ENCODE measurements at places on chromosomes 6 and 20.
A peak's percentile ranks its signal among the peaks of the same experiment; 100 is the strongest.

GRCh38 chr6:21189759-21190158 lies 403.8 kb upstream of the SOX4 start:
- no peak for DNase-seq

- no peak for DNase-seq
These were observed 79.0 kb upstream of the SPACA1 start for GRCh38 chr6:87968435-87969278.

DNA sequence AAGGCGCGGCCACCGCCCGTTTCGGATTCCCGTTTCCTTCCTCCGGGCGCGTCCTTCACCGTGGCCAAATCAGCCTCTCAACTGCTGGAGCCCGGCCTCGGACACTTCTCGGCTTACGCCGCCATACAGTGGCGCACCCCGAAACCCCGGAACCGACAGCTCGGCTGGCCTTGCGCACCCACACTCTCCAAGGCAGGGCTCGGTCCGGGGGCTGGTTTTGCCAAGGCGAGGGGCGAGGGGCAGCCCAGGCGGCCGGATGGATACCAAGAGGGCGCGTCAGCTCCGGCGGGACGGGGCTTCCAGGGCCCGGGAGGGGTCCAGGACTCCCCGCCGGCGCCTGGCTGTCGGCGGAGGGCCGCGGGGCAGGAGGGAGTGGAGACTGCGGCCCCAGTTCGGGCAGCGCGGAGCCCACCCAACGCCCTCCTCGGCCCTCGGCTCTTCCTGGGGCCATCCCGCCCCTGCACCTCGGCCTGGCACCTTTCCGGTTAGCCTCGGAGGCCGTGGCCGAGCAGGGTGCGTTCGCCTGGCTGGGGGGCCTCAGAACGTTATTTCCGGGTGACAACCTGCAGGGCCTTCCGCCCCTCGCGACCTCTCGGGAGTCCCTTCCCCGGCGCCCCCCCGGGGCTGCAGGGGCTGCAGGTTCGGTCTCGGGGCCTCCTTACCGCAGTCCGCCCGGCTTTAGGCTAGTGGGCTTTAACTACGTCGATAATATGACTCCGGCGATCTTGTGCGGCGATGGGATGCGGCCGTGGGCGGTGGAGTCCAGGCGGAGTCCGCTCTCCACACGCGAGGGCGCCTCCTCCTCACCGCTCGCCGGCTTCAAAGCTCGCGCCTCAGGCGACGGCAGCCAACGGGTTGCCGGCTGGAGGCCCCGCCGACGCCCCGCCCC lies 697 bp upstream of the CEP43 start:
- DNase-seq: no peak

GRCh38 chr20:54416770-54417169 lies 58.6 kb upstream of the DOK5 start:
- DNase-seq: no peak

DNA sequence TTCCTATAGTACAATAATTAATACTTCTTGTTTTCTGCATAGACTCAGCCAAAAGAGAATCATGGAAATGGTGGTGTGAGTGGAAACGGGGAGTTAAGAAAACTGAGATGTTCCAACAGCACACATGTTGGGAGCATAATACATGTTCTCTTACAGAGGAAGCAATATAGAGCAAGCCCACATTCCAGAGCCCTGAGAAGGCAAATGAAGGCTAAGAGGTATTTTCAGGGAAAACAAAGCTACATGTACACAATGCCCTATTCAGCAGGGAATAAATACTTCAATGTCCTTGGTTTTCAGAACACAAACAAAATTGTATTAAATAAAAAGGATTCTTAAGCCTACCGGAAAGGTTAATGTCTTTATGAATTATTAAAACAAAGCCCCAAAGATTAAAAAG lies 35.1 kb upstream of the SMIM8 start:
- DNase-seq: no peak

GRCh38 chr20:14418376-14418775 lies 81.0 kb upstream of the FLRT3 start:
- DNase-seq: no peak

- DNase-seq: no peak
These were observed 1017.3 kb downstream of the KIF16B start for GRCh38 chr20:15555913-15556312.

DNA sequence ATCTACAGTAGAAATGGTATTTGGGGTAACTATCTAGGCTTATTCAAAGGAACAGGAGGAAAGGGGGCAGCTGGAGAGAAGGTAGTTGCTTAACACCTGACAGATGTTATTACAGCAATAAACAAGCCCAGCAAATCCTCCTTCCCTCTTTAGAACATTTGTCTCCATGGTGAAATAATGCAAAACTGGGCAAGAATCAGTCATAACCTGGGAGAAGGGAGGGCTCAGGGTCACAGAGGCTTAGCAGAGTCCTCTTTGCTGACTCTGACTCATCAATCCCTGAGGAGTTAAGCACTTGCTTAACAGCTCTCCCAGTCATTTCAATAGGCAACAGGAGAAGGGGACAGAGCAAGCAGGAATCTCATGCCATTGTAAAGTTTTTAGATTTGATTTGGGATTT lies 230.3 kb downstream of the IBTK start:
- DNase-seq: no peak

- DNase-seq: peak; percentile 75
These were observed at the start of gene GGT7 for GRCh38 chr20:34872622-34873224. Gene GGT7, minus strand, starts transcription at chr20:34872856. Its CDS starts 41 bp downstream, at chr20:34872815.

DNA sequence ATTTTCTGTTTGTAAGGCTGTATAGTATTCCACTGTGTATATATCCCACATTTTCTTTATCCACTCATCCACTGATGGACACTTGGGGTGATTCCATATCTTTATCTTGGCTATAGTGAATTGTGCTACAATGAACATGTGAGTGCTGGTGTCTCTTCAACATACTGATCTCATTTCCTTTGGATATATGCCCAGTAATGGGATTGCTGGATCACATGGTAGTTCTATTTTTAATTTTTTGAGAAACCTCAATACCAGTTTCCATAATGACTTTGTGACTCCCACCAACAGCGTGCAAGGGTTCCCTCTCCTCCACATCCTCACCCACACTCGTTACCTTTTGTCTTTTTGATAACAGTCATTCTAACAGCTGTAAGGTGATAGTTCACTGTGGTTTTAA lies 166.0 kb downstream of the ARHGAP18 start:
- no peak for DNase-seq

DNA sequence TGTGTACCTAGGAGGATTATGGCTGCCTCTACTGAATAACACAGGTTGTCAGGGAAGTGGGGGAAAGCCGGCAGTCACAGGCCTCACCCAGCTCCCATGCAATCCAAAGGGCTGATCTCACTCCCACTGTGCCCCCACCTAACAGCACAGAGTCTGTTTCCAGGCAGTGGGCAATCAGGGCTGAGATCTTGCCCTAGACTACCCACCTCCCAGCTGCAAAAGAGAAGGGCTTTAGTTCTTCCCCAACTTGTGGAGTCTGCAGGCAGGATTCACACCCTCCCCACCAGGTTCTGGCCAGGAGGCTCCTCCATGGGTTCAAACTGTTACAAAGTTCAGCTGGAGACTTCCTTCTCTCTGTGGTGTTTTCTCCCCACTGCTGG lies 66.0 kb upstream of the OLIG3 start:
- DNase-seq: no peak

DNA sequence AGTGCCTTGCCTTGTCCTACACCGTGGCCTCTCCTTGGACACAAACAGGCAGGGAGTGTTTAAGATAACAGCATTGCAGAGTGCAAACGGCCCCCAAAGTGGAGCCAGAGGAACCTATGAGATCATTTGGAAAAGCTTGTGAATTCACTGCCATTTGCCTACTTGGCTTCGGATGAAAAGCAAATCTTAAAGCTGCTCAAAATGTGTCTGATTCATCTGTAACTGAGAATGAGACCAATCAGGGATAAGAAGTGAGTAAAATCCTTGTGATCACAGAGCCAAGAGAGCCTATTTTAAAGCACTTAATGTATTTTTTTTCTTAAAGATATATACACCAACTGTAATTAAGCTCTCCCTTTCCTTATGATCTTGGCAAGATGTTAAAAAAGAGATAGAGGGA lies 65.7 kb upstream of the BACH2 start:
- DNase-seq: no peak

- no peak for DNase-seq
These were observed 548 bp downstream of the PERP start for GRCh38 chr6:138106665-138107077.

GRCh38 chr6:139533573-139534471 lies 159.4 kb upstream of the CITED2 start:
- DNase-seq: no peak

DNA sequence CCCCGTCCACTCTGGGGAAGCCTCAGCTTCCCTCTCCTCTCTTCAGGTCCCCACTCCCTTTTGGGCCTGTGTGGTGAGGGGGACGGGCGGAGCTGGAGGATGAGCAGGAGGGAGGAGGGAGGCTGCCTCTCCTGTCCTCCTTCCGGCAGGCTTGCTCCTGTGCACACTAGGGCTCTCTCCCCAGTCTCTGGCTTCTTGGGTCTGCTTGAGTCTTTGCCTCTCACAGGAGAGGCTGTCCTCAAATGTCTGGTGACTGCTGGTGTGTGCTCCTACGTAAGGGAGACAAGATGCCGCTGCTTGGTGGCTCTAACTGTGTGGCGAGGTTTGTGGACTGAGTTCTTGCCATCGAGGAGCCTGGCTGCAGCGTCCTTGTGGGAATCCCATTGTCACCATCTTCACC lies 8.8 kb upstream of the SMOC2 start:
- no peak for DNase-seq

GRCh38 chr20:47041396-47041899 lies 146.8 kb downstream of the EYA2 start:
- DNase-seq: no peak

GRCh38 chr6:103000688-103001087 lies 1607.2 kb downstream of the GRIK2 start:
- no peak for DNase-seq

DNA sequence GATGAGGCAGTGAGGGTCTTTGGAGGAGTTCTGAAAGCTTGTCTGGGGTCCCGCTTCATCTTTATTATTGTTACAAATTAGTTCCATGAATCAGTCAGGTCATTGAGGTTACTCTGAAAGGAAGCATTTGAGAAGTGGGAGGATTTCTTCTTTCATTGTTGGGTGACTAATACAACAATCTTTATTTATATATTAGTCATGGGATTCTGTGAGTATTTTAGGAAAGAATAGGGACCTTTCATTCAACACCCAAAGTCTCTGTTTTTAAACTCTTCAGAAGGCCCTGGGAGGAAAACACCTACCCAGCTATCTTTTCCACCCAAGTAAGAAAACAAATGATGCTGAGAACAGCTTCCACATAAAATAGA lies 98.3 kb downstream of the SOD2 start:
- no peak for DNase-seq

- no peak for DNase-seq
These were observed 489.7 kb downstream of the QKI start for GRCh38 chr6:163904186-163904585.

- no peak for DNase-seq
These were observed 33.6 kb upstream of the ASF1A start for GRCh38 chr6:118860363-118860762.

- DNase-seq: no peak
These were observed 282.6 kb upstream of the EYS start for GRCh38 chr6:65989676-65990075.

DNA sequence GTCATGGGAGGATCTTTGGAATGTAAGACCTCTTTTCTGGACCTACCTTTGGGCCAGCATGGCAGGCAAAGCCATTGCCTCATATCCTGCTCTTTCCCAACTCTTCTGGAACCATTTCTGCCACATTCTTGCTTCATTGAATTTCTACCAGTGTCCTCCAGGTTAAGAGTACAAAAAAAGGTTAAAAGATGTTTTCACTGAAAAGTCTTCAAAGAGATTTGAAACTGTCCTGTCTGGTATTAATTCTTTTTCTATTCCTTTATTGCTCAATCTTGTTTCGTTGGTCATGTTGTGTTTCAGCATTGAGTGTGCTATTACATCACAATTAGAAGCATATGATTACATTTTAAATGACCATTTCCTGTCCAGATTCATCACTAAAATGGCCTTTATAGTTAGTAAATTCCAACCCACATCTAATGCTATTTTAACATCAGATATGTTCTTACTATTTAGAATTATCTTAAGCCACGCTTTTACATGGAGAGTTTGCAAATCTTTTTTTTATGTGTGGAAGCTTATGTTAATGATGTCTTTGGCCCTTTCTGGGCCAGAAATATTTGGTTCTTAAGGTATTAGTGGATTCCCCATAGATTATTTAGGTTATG lies 450.9 kb downstream of the GJA1 start:
- DNase-seq: no peak

GRCh38 chr6:157552081-157552747 lies 171.2 kb downstream of the ZDHHC14 start:
- no peak for DNase-seq

DNA sequence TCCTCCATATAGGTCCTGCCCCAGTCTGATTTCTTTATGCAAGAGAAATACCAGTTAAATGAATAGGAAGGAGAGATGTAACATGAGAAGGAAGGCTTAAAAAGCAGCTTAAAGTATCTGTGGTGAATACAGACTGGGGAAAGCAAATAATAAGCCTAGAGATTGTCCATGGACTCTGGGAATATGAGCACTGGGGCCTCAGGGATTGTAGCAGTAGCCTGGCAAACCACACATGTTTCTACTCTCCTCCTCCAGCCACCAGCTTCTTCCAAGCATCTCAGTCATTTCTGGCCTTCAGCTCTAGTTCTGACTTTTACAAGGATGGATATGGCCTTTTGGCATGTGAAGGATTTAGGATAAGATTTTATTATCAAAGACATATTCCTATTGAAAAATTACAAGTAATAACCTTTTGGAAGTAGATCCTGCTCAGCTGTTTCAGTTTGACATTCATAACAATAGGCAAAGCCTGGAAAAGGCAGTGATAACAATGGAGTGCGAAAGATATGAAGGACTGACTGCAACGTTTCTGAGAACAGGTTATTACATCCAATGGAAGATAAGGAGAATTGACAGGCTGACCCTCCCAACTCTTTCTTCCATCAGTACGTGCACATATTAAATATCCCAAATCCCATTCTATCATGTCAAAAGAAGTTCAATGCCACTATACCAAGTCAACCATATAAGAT lies 41.6 kb downstream of the CYP39A1 start:
- DNase-seq: no peak

DNA sequence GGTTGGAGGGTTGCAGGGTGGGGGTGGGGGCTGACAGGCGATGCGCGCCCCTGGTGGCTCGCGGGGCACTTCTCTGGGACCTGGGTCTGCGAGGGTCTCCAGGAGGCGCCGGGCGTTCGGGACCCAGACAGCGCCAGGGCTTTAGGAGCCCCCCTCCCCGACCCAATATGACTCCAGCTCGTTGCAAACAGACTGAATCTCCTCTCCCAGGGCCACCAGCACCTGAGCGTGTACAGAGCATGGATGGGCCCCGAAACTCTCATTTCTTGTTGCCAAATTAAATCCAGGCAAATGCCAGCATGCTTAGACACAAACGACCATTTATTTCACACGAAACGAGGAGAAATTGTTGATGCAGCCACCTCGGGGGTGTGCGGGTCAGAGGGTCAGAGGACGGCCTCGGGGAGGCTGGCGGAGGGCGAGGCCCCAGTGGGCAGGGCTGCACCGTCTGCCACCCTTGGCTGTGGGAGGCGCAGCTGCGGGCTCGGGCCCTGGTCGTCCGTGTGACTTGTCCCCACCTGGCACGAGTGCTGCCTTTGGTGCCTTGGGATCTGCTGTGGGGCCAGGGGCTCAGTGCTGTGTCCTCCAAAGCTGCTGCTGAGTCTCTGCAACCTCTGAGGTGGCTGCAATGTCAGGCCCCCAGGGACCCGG lies 20.9 kb upstream of the GATA5 start:
- no peak for DNase-seq

GRCh38 chr6:69735027-69735426 lies 61.8 kb downstream of the LMBRD1 start:
- DNase-seq: no peak
